ENCODE measurements at places on chromosomes 11 and 22.

GRCh38 chr11:119921571-119921970 lies 192.6 kb upstream of the NECTIN1 start:
- DNase-seq = no peak

GRCh38 chr11:64853709-64854108 lies 9.3 kb upstream of the CDC42BPG start:
- no peak for DNase-seq

DNA sequence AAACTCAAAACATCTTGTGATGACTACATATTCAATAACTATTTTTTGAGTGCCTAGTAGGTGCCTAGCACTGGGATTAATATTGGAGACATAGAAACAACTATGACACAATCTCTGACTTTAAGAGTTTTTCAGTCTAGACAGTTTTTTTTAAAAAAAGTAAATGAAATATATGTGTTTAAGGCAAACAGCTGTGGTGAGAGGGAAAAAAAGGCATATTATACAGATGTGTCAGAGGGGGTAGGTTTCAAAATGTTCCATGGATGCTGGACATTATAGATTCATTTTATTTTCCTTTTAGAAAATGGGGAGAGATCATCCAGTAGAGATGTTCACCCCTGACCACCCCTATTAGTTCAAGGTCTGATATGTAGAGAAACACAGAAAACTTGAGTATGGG lies 90.8 kb downstream of the LUZP2 start:
- DNase-seq = no peak

- peak; percentile 29 for DNase-seq
These were observed at the start of gene MOB2 for GRCh38 chr11:1486054-1486825. TSS of gene MOB2 (minus strand) at chr11:1486779. CDS start at chr11:1486556, 223 bp downstream.

DNA sequence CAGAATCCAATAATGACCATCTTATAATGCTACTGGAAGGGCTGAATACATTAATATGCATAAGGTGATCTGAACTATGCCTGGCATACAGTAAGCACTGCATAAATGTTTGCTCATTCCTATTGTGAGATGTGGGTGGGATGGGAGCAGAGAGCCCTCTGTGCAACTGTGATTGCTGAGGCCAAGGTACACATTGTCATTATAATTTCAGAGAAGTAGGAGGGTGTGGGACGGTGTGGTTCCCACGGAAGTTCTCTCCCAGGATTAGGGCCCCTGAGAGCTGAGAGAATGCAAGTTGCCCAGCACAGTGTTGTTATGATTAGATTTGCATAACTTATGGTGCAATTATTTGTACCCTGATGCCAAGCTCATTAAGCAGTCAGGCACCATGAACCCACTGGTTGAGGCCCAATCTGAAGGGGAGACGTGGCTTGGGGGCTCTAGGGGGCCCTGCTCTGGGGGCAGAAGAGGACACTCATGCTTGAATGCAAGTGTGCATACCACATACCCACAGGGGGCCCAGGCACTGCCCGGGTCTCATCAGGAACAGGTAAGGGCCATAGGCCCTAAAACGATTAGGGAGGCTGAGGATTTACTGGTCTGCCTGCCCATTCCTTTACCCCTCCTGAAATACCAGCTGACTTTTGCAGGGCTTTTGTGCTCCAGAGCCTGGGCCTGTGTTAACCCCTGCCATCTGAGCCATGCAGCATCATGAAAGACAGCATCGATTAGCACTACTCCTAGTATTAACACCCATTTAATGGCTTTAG lies 72.8 kb downstream of the THAP12 start:
- no peak for DNase-seq

GRCh38 chr22:40764763-40765441 lies 54.2 kb downstream of the SLC25A17 start:
- DNase-seq = no peak

DNA sequence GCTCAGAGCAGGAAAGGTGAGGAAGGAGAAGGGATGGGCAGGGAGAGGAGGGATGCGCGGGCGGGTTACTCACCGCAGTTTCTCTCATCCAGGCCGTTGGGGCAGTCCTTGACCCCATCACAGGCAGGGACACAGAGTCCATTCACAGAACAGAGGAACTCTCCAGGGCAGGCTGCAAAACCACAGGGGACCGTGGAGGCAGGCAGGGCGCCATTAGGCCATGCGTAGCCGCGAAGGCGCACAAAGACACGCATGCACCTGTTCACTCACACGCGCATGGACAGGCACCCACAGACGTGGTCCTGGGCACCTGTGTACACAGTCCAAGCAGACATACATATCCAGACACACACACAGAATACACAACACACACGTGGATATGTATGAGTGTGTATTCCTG lies 23.0 kb downstream of the KCTD17 start:
- DNase-seq = no peak

- no peak for DNase-seq
These were observed 13.0 kb upstream of the CARD18 start for GRCh38 chr11:105152560-105152959.

GRCh38 chr11:134656861-134657540 lies 245.0 kb upstream of the B3GAT1 start:
- DNase-seq = no peak

DNA sequence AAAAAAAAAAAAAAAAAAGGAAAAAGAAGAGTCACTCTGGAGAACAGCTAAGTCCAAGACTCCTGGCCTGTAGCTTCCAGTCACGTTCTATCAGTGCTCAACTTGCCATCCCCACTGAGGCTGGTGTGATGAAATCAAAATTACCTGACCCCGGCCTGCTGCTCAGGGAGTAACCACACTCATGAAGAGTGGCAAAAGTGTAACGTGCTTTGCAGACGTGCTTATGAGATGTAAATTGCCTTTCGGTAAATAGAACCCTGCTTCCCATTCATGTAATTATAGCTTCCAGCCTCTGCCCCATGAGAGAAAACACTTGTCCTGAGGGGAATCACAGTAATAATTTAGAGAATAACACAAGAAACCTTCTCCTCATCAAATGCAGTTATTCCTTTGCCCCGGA lies 28.2 kb upstream of the CHKA start:
- DNase-seq = peak; percentile 42

- no peak for DNase-seq
These were observed 22.4 kb downstream of the SNAP29 start for GRCh38 chr22:20881231-20881630.

DNA sequence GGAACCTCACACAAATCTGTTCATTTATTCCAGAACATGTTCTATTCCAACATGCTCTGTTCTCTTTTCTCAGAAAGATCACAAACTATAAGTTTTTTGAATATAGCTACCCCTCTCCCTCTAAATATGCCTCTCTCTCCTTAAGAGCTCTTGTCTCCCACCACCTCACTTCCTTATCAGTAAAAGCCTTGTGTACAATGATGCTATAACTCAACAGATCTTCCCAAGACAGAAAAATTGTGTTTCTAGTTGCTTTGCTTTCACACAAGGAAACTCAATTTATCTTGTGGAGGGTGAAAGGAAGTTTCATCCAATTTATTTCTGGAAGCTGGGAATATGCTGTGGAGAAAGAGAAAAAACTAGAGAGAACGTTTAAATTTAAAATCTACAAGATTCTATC lies 64.4 kb downstream of the FAM76B start:
- no peak for DNase-seq

GRCh38 chr22:30781271-30781875 lies 86.7 kb downstream of the OSBP2 start:
- no peak for DNase-seq

DNA sequence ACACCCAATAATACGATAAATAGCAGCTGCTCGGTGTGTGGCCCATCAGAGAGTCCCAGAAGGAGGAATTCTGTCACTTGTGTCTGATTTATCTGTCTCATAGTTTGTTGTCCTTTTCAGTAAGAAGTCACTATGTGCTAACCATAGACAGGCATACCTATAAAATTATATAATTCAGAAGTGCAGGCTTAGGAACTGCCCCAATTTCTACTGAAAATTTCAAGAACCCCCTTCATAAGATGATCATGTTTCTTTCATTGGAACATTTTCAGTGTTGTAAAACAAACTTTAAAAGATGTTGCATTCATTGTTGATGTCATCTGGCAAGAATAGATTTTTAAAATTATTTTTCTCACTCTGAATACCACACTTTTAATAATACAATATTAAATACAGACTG lies at the start of gene OR2D2:
Gene OR2D2 (minus strand): TSS at position 101 of the 400 bp plus-strand sequence. CDS start 0 bp downstream, at position 101.
- DNase-seq = no peak

DNA sequence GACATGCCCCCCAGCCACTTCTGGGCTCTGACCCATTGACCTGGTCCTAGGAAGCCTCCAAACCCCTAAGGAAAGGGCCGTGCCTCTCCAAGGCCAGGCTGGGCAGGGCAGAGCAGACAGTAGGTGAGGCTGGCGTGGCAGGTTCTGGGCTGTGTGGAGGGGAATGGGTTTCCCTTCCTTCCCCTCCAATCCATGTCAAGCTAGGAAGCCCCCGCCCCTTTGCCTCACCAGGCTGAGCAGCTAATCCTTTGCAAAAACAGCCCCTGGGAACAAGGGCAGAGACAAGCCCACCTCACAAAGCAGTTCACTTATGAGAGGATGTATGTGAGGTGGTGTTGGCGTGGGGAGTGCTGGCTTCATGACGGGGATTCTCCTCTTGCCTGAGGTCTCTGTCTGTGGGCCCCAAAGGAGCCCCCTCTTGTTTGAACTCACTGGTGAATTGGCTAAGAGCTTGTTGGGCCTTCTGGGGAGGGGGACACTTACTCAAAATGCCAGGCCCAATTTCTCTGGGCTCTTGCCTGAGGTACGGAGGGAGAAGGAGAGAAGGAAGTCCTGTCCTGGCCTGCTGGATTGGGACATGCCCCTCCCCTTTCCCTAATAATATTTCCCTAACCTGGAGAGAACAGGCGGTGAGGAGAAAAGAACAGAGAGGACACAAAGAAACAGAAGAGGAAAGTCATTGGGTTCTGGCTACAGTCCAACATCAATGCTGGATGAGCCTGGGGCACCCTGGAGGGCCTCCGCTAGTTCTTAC lies 1.6 kb upstream of the TRIM29 start:
- no peak for DNase-seq

GRCh38 chr11:68683121-68683520 lies 1.2 kb upstream of the GAL start:
- no peak for DNase-seq

DNA sequence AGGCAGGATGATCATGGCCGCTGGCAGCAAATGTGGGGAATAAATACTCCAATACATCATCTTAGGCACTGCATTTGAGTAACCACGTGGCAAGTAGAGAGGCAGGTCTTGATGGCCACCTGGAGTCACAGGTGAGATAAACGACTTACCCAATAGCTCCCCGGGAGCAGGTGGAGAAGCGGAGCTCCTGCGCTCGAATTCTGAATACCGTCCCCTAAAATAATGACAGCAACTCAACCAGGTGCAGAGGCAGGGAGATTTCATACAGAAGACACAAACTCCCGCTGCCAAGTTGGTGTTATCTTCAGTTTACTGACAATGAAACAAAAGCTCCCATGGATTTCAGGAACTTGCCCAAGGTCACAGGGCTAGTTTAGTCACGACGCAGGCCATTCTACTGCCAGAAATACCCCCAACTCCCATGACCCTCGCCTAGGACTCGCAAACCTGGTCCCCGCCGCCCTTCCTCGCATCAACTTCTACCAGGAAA lies 437 bp downstream of the SLC43A3 start:
- DNase-seq = peak; percentile 26

GRCh38 chr11:6708876-6709275 lies 25.7 kb upstream of the MRPL17 start:
- DNase-seq = no peak

GRCh38 chr11:126158054-126158791 lies 53.2 kb downstream of the RPUSD4 start:
- no peak for DNase-seq

GRCh38 chr11:61115498-61116224 lies 13.4 kb downstream of the CD5 start:
- DNase-seq = no peak

DNA sequence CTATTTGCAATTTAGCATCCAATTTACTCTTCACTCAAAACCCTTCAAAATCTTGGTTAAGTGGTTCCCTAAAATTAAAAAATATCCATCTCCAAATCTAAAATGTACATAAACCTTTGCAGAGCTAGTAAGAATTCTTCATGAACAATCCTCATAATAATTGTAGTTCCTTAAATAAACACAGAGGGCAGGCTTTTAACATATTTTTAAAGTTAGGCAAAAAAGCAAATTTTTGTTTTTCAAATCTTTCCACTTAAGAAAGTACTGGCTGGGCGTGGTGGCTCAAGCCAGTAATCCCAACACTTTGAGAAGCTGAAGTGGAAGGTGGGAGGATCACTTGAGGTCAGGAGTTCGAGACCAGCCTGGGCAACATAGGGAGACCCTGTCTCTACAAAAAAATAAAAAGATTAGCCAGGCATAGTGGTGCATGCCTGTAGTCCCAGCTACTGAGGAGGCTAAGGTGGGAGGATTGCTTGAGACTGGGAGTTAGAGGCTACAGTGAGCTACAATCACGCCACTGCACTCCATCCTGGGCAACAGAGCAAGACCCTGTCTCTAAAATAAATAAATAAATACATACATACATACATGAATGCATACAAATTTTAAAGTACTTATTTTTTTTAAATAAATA lies 25.1 kb upstream of the PLAAT3 start:
- DNase-seq = no peak

- no peak for DNase-seq
These were observed 483.6 kb downstream of the MN1 start for GRCh38 chr22:27317971-27318428.

- DNase-seq = no peak
These were observed 4.9 kb downstream of the AMBRA1 start for GRCh38 chr11:46588915-46589314.

GRCh38 chr22:30731658-30732057 lies 37.0 kb downstream of the OSBP2 start:
- no peak for DNase-seq
